ENCODE measurements at places on chromosomes 7 and 10.

DNA sequence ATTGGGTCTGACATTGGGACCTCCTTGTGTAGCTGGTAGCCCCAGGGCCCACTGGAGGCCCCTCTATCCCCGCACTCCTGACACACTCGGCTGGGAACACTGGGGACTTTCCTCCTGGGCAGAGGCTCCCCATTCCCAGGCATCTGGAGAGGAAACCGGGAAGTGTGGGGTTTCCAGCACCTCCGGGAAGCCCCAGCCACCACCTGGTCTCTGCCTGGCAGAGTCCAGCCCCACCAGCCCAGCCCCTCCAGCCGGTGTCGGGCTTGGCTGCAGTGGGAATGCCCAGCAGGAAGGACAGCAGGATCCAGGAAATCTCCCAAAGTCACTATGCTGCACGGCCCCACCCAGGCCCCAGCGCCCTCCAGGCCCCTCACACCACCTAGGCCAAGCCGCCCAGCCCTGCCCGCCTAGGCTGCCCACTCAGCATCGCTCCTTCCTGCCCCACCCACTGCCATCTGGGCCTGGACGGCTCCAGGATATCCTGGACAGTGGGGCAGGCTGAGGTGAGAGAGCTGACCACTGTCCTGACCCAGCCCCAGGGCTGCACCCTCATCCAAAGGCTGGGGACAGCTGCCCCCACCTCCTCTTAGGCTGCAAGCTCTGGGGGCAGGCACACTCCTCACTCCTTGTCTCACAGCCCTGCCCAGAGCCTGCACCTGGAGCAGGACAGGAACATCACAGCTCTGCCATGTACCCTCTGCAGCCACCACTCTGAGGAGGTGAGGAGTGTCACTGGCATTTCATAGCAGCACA is 11.8 kb downstream of the RASGEF1A start:
- DNase-seq, result no peak

DNA sequence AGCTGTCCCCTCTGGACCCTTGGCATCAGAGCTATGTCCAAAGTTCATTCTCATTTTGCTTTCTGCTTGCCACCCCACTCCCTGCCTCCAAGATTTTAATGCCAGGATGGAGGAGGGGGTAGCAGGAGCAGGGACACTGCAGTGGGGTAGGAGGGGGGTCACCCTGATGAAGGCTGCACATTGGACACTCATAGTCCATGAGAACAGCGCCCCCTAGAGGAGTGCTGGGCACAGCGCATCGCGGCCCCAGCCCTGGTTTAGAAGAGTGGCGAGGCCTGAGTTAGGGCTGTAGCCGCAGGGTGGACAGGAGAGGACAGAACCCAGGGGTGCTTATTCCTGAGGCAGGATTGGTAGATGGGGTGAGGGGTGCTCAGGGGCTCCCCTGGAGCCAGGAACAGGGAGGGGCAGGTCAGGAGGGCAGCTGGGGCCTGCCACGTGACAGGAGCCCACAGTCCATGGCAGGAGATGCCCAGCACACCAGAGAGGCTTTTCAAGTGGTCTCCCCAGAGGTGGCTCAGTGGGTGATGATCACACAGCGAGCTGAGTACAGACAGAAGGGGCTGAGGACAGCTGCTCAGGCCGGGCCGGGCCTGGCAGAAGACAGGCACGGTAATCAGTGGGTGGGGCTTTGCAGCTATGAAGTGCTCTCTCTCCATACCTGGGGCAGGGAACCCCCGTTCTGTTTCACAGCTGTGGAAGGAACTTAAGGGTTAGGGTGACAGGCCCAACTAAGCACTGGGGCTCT is 71.4 kb downstream of the NEURL1 start:
- no peak for DNase-seq

DNA sequence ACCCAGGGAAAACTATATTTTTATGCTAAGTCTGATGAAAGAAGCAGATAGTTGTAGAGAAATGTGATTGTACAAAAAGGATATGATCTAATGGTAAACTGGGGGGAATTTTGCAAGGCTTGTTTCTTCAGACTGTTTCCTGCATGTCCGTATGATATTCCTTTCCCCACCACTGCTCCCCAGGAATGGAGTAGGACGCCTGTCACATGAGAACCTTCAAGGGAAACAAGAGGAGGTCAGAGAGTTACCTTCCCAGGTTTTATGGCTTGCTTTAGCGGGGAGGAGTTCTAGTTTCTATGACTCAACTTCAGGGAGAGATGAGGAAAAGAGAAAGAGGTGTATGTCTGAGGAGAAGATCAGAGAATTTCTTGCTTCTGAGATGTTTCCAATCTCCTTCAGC is 16.4 kb upstream of the ITPRID1 start:
- no peak for DNase-seq

DNA sequence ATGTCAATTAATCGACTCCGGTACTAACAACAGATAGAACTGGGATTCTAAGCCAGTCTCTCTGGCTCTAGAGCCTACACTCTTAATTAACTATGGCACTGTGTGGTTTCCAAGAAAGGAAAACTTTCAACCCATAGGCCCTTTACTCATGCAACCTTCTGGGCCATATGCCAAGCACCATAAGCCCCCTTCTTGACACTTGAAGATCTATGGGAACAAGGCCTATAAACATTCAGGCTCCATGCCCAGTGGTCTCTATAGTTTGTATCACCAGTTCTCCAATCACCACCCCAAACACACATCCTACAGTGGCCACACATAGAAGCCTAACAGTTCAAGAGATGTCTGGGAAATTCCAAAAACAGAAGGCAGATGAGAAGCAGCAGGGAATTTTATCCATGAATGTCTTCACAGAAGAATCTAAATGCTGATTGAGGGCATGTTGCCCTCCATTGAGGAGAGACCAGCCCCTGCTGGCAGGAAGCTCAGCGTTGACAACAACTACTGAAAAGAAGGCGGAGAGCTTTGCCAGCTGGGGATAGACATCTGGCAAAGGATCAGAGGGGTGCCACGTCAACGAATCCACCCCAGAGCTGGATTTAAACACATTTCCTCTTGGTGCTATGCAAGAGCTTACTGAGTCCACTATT is 64.4 kb downstream of the GRM3 start:
- DNase-seq, result no peak

GRCh38 chr10:121732656-121733445 is 134.6 kb upstream of the FGFR2 start:
- DNase-seq, result no peak

- no peak for DNase-seq
Observed at GRCh38 chr7:149751043-149751775, 22.2 kb downstream of the ZNF467 start.

- DNase-seq, result no peak
Observed at GRCh38 chr7:4916113-4916512, 32.6 kb upstream of the RADIL start.

- DNase-seq, result no peak
Observed at GRCh38 chr7:142298009-142298408, 40.2 kb upstream of the PRSS58 start.

All from stimulated activated CD4-positive, alpha-beta T cell treated with anti-CD3 and anti-CD28 coated beads, Interleukin-1b, Interleukin-23, amount 100 ng/mL, for 24 hours (primary cell).